Activated CD4-positive, CD25-positive, alpha-beta regulatory T cell (primary cell): ENCODE measurements at places on chromosomes 11 and 22.

- DNase-seq: no peak
Observed at GRCh38 chr11:13033760-13034533, 24.8 kb downstream of the RASSF10 start.

DNA sequence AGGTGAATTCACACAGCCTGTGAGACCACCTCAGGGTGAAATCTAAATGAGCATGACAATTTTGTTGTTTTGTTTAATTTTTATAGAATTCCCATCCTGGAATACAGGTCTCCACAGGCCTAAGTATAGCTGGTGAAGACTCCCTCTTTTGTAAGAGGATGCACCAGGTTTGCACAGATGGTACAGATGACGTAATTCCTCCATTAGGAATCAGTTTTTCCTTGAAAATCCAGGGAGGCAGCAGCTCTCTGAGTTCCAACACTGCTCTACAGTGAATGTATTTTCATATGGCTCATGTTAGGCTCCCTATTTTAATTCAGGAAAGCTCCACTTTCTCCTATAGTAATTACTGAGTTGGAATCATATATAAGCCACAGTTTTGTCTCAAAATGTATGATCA is 47.2 kb downstream of the USP28 start:
- no peak for DNase-seq

DNA sequence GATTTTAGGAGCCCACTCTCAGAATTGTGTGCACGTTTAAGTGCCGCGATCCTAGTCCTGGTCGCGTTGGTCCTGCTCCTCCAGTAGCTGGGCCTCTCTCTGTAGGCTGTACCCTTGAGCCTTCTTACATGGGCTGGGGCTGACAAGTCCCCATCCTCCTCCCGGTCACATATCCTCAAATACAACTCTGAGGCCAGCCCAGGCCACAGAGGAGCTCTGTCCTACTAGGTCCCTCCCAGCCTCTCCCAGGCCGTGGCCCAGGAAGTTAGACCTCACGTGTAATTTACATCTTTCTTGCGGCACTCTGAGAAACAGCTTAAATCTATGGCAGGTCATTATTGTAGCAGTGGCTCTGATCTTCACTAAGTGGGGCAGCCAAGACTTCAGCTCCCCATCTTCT is 207.2 kb upstream of the TBCEL start:
- DNase-seq: no peak

DNA sequence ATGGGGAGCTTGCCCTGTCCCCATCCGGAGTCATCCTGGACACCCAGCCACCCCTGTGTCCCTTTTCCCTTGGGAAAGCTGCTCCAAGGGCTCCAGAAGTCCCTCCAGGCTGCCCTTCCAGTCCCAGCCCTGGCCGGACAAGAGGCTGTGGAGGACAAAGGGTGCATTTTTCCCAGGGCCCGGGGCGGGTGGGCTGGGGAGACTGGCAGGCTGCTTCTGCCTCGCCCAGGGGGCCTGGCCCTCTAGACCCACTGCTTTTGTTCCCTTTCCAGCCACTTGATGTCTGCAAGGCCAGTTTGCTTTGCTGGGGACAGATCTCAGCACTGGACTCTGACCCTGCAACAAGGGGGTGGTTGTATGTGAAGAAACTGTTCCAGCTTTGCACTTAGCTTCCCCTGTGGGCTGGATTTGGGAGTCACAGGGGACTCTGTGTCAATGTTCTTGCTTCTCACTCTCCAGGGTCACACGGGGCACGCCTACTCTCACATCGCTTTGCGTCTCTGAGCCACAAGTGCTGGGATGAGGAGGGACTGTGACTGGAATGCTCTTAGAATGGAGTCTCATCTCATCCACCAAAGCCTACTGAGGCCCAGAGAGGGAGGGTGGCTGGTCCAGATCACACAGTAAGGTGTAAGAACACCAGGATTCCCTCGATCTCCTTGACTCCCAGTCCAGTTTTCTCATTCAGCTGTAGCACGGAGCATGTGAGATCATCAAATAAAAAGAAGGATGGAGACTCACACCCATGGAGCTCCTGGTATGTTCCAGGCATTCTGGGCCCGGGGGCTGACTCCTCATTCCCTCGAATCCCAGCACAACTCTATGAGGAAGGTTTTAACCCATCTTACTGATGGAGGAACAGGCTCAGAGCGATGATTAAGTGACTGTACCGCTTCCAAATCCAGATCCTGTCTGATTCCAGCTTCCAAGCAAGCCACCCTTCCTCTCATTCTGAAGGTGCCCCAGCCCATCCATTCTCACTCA is 59.9 kb downstream of the FBXO7 start:
- no peak for DNase-seq

DNA sequence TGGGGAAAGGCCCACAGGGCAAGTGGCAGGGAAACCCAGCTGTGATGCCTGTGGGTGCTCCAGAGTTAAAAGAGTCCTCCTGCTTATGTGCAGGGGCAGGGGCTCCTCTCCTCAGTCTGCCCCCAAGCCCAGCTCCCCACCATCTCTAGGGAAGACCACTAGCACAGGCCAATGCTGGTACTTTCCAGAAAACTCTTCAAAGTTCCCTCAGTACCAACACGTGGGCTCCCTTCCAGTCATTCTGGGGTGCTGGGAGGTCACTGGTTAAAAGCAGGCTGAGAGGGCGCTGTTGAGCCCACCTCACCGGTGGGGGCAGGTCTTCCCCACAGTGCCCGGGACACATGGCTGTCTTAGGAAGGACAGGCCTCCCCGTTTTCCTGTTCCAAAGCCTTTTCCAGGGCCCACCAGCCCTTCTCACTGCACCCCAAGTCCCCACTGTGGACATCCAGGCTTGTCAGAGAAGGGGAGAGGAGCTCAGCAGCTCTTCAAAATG is 154.6 kb downstream of the TRIM29 start:
- DNase-seq: no peak

- no peak for DNase-seq
Observed at GRCh38 chr22:29917052-29917902, 34.3 kb downstream of the MTMR3 start.

DNA sequence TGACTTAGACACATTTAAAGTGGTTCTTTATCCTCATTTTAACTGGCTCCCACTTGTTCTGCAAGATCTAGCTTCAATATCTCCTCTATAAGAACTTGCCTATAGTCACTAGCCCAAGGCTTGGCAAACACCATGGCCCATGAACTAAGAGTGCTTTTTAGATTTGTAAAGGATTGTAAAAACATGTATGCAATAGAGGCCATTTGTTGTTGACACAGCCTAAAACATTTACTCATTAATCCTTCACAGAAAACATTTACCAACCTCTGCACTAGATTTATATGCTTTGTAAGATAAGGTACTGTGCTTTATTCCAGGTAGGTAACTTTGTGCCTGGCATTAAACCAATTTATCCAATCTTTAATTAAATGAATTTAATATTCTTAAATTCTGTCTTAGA is 5.5 kb downstream of the HYLS1 start:
- DNase-seq: no peak

GRCh38 chr11:74457356-74457755 is 10.0 kb downstream of the KCNE3 start:
- DNase-seq: no peak

DNA sequence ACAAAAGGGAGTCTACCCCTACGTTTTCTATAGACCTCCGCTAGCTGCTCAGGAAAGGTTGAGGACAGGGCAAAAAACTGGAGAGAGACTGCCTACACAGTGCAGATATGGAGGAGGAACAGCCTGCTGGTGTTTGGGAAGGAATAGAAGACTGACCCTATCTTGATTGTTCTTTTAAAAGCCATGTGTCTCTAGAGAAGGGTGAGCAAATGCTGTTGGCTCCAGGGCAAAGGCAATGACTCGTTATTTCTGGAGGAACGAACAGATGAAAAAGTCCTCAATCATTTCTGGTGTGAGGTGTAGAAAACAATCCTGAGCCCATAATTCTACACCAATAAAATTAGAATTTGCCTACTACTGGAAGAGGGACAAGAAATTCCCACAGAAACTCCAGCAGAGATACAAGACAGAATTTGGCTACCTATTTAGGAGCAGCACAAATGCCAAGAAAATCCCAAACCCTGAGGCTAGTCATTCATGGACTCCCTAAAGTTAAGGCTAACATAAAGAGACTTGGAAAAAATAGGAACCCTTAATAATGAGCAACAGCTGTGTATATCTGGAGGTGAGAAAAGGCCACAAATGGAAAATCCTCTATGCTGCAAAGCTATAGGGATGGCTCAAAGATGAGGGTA is 1206.3 kb upstream of the CNTN5 start:
- DNase-seq: no peak
